ENCODE measurements at places on chromosomes 11 and 22.

DNA sequence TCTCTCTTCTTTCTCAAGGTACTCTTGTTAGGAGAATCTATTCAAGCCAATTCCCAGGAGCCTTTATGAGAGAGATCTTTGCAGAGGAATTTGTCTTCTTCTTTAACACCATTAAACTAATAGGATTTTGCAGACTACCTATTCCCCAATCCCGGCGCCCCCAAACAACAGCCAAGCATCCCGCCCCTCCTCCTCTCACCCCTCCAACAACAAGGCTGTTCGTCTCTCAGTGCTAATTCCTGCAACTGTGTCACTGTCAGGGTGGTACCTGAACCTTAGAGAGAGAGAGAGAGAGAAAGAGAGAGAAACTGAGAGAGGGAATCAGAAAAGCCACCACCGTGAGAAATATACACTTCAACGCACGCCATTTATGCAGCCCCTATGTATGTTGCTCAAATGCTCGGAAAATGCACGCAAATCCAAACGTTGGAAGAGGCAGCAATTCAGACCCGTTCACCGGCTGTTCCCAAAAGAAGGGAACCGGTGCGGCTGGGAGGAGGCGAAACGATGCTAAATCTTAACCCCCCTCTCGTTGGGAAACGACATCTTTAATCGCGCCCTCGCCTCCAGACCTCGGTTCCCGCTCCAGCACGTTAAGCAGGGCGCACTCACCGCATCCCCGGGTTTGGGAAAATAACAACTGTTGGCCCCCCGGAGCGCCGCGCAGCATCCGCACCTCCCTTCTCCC lies 961 bp downstream of the KCNA4 start:
- DNase-seq, result no peak

DNA sequence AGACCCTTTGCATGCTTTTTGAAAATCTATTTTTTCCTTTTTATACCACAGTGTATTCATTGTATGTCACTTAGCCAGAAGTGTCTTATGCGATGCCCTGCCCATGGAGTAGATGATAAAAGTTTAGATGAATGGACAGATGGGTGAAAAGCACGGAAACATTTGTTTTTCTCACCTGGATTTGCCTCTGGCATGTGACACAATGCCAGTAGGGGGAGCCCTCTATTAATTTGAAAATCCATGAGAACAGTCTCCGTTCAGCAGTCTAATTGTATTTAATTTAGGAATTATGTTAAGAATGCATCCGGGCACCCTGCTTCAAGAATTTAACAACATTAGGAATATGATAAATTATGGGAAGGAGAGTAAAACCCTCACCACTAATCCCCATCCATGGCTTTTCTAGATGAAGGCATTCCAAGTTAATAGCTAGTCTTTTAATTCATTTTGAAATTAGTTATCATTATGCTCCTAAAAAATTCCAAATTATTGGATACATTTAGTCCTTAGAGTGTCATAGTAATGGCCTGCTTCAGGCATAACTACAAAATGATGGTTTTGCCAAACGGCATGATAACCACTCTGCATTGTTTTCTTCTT lies 55.3 kb upstream of the ALKBH3 start:
- peak; percentile 70 for DNase-seq

DNA sequence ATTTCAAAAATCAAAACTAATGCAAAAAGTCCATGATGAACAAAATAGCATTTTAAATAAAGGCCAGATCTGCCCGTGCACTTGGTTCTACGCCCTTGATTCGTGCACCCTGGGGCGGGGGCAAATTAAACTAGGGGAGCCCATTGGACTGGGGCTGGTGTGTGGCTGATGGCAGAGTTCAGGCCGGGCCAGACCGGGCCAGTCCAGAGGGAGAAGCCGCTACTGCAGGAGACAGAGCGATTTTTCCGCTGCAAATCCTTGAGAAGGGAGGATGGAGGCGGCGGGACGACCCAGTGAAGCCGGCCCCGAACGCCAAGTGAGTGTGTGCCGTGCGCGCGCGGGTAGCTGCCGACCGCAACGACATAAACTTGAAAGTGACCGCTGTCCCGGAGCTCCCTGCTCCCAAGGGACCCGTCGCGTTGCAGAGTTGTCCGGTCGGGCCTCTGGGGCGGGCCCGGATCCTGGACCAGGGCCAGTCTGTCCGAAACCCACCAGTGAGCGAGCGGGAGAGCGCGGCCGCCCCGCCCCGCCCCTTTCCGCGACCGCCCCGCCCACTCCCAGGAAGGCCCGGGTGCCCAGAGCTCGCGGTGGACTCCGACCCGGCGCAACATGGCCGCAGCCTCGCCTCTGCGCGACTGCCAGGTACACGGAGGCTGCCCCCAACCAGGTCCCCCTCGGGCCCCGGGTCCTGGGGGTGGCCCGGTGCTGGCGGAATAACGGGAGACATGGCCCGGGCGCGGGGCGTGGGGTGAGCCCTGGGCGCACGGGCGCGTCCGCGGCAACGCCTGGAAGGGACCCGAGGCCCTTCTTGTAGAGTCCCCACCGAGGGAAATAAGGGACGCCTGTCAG lies at the start of gene TTC38:
Gene TTC38 (plus strand): TSS at position 578 of the 849 bp plus-strand sequence. CDS start 32 bp downstream, at position 610.
- DNase-seq, result peak; percentile 75

DNA sequence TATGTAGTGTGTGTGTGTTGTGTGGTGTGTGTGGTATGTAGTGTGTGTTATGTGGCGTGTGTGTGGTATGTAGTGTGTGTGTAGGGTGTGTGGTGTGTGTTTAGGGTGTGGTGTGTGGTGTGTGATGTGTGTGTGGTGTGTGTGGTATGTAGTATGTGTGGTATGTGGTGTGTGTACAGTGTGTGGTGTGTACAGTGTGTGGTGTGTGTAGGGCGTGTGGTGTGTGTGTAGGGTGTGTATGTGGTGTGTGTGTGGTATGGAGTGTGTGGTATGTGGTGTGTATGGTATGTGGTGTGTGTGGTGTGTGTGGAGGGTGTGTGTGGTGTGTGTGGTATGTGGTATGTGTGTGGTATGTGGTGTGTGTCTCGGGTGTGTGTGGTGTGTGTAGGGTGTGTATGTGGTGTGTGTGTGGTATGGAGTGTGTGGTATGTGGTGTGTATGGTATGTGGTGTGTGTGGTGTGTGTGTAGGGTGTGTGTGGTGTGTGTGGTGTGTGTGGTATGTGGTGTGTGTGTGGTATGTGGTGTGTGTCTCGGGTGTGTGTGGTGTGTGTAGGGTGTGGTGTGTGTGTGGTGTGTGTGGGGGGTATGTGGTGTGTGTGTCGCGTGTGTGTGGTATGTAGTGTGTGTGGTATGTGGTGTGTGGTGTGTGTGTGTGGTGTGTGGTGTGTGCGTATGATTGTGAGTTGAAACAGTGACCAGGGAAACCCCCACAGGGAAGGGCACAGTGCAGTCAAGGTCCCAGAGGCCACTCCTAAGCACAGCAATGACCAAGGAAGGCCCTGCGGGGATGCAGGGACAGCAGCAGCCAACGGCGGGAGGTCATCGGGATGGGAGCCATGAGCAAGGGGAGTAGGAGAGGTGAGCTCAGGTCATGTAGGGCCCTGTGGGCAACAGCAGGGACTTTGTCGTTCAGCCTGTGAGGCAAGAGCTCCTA lies 2.9 kb upstream of the PPP6R2 start:
- DNase-seq, result peak; percentile 20

DNA sequence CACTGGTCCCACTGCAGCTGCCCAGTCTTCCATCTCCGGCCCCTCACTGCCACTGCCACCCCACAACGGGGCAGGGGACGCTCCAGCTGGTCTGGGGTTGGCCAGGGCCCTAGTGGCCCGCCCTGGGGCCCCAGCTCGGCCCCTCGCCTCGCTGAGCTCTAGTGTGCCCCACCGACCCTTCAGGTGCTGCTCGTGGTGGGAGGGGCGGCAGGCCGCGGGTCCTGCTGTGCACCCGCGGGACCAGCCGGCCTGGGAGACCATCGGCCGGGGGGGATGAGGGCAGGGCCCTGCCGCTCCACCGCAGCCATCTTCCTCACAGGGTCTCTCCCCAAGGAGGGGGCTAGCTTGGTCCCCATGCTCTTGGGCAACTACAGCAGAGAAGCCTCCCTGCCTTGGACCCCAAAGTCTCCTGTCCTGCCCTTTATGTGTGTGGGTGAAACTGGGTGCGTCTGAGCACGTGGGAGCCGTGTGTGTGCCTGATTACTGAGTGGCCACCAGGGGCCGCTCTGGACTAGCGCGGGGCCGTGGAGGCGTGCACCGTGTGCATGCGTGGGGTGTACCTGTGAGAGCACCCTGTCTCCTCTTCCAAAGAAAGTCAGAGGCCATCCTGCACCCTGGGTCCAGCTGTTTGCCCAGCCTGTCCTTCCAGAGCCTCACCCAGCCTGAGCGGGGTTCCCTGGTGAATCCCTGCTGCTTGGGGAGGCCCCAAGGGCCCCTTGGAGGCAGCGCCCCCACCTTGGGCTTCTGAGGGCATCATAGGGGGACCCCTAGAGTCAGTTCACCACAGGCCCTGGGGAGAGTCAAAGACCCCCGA lies 6.0 kb upstream of the ACR start:
- peak; percentile 55 for DNase-seq

DNA sequence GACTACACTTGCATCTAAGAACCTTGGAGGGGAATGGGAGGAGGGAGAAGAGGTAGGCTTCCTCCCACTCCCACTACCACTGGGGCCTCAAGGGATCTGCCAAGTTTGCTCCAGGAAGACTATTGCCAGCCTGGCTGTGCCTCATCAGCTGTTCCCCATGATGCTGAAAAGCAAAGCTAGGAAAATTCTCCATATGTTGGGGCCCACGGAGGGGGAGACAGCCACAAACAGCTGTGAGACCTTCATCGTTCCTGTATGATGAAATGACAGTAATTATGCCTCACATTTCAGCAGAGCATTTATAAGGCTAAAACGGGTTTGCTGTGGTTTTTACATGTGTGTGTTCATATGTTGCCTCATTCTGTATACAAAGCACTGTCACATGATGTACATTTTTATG lies 6.7 kb downstream of the DSCAML1 start:
- DNase-seq, result no peak
